ENCODE measurements at places on chromosomes 3 and 15. TPM values are rescaled to one million over a fixed set of nuclear protein-coding genes. Genes with fewer than 3 reads are reported as not detected.

RTP4 gene
- total RNA-seq = 2.9 TPM

ZIC4 gene
- total RNA-seq = not detected

GOLGA8G gene
- total RNA-seq = not detected

PLA2G4D gene
- not detected for total RNA-seq

FETUB gene
- not detected for total RNA-seq

OR5AC2 gene
- total RNA-seq = not detected

IGSF10 gene
- total RNA-seq = 0.29 TPM

PLSCR5 gene
- total RNA-seq = not detected

NR2E3 gene
- total RNA-seq = 0.18 TPM

CCDC32 gene
- 37.7 TPM for total RNA-seq

C15orf61 gene
- 4.8 TPM for total RNA-seq

SGO1 gene
- 7.6 TPM for total RNA-seq

SLC12A8 gene
- total RNA-seq = 21.9 TPM

Measured in myometrial cell (primary cell).